ENCODE measurements at places on chromosomes 5 and 9. TPM values are rescaled to one million over a fixed set of nuclear protein-coding genes. Genes with fewer than 3 reads are reported as not detected.
A peak's percentile ranks its signal among the peaks of the same experiment; 100 is the strongest.

HARS1 gene
- total RNA-seq, result 35.2 TPM

- no peak for DNase-seq
Measured at GRCh38 chr5:138110266-138110963, 26.6 kb downstream of the WNT8A start.

GRCh38 chr9:71901695-71902597 lies 9.0 kb downstream of the ABHD17B start:
- no peak for DNase-seq

DNA sequence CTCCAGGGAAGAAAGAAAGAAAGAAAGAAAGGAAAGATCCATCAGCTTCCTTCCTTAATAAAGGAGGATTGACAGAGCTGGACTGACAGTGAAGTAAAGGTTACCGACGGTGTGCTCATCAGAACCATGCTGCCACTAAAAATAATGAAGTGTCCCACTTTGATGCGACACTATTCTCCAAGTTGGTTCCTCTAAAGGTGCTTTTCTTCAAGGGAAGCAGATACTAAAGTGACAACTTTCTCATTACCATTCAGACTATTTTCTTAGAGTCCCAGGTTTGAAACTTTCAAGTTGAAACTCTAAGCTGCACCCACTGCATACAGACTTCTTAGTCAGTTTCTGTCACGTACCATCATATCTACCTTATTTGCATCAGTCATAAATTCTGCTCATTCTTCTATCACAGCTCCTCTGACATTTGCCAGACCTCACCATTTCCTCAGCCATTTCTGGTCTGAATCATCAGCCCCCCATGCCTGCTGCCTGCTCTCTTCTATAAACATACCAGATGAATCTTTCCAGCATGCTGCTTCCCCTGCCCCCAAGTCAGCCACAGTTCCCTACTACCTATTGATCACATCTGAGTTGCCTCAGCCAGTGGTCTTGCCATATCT lies 177.6 kb downstream of the DEPDC1B start:
- DNase-seq, result no peak

ARSB gene
- 14.1 TPM for total RNA-seq

DNA sequence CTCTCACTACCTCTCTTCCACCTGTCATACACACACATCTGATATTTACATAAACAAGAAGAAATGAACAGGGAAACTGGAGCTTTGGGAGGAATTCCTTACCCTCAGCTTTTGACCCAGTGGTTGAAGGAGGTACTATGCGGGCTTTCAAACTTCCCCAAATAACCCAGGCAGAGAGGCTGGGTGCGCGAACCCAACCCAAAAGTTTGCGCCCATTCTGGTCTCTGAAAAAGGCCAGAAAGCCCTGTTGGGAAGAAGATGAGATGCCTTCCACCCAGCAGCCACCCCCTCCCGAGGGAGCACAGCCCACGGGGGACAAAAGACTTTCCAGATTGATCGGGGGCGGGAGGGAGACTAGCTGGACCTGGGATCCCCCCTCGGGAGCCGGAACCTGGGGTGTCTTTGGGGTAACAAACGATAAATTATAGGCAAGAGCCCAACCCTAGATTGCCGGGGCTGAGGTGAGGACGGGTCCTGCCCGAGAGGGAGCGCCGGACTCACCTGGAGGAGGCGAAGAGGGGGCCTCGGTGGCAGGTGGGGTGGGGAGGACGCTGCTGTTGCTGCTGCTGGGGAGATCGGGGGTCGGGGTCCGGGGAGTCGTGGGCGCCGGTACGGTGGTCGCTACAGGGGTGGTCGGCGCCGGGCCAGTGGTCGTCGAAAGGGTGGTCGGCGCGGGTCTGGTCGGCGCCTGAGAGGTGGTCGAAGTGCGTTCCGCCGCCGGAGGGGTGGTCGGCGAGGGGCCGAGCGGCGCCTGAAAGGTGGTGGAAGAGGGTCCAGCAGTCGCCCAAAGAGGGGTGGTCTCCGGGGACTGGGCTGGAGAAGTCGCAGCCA lies 798 bp downstream of the MEGF9 start:
- peak; percentile 38 for DNase-seq

DNA sequence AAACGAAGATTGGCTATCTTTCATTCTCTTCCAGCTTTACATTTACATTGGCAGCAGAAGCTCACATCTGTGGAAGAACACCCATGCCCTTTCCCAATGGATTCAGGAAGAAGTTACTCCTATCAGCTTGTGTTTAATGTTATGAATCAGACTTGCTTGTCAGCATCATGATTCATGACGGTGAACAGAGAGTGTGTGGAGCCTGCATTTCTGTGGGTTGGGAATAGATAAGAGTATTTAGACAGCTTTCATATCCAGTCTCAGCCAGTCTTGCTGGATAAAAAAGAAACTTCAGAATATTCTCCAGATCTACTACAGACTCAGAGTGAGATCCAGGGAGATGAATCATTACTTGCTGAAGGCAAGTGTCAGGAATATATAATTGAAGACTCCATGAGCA lies 812.9 kb upstream of the ZNF608 start:
- DNase-seq, result peak; percentile 19

DNA sequence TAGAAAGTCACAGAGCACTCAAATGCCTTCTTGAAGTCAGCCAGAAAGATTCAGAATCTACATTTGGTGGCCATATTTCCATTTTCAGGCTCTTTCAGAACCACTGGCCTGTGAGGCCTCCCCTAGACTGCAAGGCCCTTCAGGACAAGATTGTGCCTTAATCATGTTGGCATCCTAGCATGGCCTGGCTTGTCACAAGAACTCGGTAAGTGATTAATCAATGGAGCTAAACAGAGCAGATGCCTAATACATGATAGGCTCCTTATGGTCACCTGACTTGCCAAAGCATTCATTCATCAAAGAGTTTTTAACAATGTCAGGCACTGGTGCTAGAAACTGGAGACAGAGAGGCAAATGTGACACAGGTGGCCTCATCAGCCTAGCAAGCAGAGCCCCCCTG lies 70.3 kb downstream of the PGM5 start:
- DNase-seq, result no peak

DNA sequence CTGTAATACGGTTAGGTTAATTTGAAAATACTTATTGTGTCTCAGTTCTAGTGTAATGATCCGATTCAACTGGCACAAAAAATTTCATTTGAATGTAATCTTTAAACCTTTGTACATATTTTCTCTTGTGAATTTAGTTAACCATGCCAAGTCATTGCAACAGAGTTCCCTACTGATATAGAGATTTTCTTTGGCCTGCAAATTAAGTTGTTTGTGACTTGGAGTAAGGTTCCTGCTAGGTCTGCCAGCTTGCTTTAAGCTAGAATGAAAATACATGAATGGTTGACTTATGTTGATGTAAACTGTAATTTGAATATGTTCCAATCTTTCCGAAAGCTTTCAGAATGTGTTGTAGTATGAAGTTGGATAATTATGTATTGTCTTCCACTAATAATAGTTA lies 1004.1 kb upstream of the EDIL3 start:
- DNase-seq, result no peak

GRCh38 chr5:23242891-23243290 lies 264.5 kb upstream of the PRDM9 start:
- no peak for DNase-seq

SPATA31D3 gene
- not detected for total RNA-seq

GRCh38 chr5:62412549-62413329 lies at the start of gene IPO11:
IPO11 (plus strand) TSS chr5:62412763; CDS start chr5:62437280, 24,517 bp downstream.
- peak; percentile 98 for DNase-seq

SV2C gene
- total RNA-seq, result 0.20 TPM

GABRA6 gene
- total RNA-seq, result not detected

DNA sequence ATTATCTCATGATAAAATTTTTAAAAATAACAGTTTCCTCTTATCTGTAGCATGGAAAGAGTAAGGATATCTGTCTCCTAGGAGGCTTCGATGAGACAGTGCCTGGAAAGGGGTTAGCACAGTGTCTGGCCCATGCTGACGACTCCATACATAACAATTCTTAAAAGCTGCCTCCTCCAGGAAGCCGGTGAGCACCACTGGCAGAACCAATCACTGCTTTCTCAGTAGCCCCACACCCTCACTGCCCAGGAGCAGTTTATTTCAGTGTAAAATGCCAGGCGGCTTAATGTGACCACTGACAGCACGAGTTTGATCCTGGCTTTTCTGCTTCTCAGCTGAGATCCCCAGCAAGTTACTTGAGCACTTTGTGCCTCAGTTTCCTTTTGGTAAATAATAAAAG lies 1.2 kb upstream of the NIPAL4 start:
- no peak for DNase-seq

GNE gene
- total RNA-seq, result 10.4 TPM

STPG3 gene
- not detected for total RNA-seq

DNA sequence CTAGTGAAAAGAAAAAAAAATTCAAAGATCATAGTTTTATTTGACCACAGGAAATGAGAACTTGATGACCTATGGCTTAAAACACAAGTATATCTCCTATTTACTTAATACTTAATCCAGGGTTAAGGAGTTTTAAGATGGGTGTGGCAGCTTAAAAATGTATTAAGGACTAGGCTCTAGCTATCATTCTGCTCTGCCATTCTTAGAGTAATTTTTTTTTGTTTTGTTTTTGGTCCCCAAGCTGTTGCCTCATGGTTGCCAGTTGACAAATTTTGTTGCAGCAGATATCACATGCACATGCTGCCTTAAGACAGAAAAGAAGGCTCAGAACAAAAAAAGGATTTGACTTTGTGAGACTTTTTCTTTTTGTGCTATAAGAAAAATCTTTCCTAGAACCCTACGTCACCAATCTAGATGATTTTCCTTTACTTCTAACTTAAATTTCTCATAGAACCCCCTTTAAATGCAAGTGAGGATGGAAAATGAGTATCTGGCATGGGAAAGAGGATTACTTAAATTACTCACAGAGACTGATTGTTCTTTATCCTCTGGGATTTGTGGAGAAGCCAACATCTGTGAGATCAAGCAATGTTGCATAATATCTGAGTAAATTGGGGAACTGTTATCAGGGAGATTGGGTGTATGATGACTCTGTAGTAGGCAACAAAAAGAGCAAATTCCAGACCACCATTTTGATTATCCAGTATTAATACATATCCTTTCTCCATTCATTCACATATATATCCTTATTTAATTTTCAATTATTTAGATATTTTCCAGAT lies 364.7 kb upstream of the CD180 start:
- no peak for DNase-seq

- DNase-seq, result no peak
Measured at GRCh38 chr5:4197151-4197550, 601.5 kb downstream of the IRX1 start.

CRHBP gene
- 1.7 TPM for total RNA-seq

TXNDC15 gene
- 43.0 TPM for total RNA-seq

- DNase-seq, result no peak
Measured at GRCh38 chr5:149801307-149801990, 71.3 kb downstream of the PPARGC1B start.

GRCh38 chr5:140608722-140609121 lies 24.3 kb downstream of the CD14 start:
- DNase-seq, result no peak

GRCh38 chr5:116842514-116842961 lies 267.9 kb upstream of the SEMA6A start:
- no peak for DNase-seq

DNA sequence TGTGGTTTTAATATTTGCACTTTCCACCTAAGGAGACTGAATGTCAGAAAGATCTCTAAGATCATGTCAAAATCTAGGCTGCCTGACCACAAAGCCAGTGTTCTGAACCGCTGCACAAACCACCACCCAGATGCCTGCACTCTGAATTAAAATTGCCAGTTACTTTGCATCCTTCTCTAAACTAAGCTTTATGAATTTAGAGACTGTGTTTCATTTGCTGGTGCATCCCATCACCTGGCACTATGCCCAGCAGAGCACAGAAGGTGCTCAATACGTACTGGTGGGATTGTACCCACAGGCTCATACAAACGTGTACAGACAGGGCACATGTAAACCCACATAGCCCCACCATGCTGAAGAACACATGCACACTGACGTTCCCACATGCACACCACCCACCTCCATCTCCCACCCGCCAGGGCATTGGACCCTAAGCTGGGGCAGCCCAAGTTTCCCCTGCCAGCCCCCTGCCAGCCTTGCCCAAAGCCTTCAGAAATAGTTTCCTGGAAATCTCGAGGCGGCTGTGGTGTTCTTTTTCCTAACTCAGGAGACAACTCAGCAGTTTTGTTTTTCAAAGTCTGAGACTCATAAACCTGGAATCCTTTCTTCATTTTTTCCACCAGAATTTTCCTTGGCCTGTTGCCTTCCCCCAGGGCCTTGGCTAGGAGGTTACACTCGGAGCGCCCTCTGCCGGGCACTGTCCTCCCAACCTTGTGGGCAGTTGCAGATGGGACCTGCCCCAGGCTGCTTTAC lies 9.6 kb upstream of the TRAF1 start:
- DNase-seq, result peak; percentile 96

SPINK9 gene
- not detected for total RNA-seq

GRCh38 chr5:7805379-7805778 lies 45.6 kb downstream of the CFAP90 start:
- DNase-seq, result no peak

PIP5K1B gene
- 50.4 TPM for total RNA-seq

DNA sequence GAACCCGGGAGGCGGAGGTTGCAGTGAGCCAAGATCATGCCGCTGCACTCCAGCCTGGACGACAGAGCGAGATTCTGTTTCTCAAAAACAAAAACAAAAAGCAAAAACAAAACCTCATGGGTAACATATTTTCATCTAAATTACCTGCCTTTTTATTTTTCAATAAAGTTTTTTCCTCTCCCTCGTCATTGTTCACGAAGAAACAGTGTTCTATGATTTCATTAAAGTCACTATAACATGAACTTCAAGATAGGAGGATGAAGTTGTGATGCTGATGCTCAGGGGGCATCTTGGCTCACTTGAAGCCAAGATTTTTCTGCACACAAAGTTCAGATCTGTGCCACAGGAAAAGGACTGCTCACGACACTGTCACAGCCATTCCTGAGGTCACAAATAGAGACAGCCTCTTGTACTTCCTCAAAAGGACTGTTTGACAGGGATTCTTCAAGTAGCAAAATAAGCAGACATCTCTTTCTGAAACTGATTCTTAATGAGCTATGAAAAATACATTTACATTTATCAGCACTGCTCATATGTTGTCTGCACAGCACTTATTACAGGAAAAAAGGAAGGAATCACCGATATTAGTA lies 16.1 kb downstream of the NIPSNAP3B start:
- no peak for DNase-seq

- DNase-seq, result no peak
Measured at GRCh38 chr9:13948037-13948436, 365.9 kb downstream of the NFIB start.

- DNase-seq, result no peak
Measured at GRCh38 chr9:125887172-125887571, 140.0 kb downstream of the PBX3 start.

MCC gene
- 28.0 TPM for total RNA-seq

SOX30 gene
- not detected for total RNA-seq

SIT1 gene
- not detected for total RNA-seq

GRCh38 chr5:105924366-105924765 lies 1746.4 kb downstream of the EFNA5 start:
- DNase-seq, result no peak

GRCh38 chr5:127834554-127834953 lies 131.4 kb downstream of the CCDC192 start:
- no peak for DNase-seq

DNA sequence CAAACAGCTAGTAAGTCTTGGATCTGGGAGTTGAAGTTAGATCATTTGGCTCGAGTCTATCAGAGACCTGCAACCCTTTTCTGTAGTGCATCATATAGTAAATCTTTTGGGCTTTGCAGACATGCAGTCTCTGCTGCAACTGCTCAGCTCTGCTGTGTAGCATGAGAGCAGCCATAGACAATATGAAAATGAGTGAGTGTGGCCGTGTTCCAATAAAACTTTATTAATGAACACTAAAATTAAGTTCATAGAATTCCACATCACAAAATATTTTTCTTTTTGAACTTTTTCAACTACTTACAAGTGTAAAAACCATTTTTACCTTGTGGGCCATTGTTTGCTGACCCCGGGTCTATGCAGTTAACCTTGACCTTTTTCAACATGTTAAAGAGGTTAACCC lies 35.2 kb downstream of the ROPN1L start:
- DNase-seq, result no peak

Data from heart left ventricle (tissue), 16 donors.